Stimulated activated naive CD8-positive, alpha-beta T cell treated with anti-CD3 and anti-CD28 coated beads, Interleukin-15, amount 100 ng/mL, for 72 hours (primary cell): ENCODE measurements at places on chromosomes 6 and 20.

DNA sequence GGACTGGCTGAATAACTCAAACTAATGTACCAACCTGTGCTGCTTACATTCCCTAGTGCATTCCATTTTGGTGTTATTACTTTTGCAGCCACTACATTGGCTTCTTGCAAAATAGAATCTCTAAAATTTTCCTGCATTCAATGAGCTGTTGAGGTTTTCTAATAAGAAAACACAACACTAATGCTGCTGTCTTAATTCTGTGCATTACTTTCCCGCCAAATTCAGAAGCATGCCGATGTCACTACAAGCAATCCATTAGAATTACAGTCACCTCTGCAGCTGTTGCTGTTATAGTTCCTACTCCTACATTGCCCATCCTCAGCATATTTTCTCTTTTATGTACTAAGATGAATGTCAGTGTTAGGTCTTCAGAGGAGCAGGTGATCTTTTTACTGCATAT lies 359.5 kb downstream of the HACE1 start:
- no peak for DNase-seq

DNA sequence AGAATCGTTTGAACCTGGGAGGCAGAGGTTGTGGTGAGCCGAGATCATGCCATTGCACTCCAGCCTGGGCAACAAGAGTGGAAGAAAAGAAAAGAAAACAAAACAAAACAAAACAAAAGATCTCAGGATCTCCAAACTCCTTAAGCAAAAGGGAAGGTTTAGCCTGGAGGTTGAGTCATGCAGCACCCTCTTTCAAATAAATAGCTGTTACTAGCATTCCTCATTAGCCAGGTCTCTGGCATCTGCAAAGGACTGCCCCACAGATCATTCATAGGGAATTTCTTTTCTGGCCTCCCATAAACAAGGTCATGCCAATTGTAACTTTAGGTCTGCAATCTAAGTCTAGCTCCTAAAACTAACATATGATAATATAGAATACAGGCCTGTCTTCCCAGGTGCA lies 37.2 kb downstream of the EDN1 start:
- DNase-seq = no peak

DNA sequence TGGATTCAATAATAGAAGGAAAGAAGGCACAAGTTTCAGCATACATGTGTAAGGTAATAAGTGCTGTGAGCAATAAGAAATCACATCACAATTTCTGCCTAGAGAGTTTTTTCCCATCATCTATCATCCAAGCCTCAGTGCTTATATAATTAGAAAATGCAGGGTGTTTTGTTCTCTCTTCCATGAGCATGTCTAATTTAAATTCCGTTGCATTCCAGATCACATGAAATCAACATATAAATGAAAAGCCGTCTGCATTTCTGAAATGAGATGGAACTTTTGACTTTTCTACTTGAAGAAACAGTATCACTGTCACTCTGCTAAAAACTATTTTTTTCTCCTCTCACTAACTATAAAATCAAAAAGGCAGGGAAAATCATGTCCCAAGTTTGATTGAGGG lies 74.5 kb upstream of the CD2AP start:
- DNase-seq = no peak

DNA sequence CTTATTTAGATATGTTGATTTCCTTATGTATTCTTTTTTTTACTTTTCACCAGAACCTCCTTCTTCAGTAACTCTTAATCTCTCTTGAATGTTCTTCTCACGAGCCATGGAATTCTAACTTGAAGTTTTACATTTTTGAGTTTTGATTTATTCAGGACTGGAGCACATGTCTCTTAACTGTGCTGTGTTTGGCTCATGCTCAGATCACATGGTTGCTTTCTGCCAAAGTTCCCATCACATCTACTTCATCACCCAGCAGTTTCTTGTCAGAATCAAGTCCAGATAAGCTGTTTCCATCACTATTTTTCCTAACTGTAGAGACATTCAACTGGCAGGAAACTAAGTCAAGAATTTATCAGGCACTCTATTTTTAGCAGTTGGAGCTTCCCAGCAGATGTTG lies 31.7 kb downstream of the SLC35A1 start:
- DNase-seq = no peak

DNA sequence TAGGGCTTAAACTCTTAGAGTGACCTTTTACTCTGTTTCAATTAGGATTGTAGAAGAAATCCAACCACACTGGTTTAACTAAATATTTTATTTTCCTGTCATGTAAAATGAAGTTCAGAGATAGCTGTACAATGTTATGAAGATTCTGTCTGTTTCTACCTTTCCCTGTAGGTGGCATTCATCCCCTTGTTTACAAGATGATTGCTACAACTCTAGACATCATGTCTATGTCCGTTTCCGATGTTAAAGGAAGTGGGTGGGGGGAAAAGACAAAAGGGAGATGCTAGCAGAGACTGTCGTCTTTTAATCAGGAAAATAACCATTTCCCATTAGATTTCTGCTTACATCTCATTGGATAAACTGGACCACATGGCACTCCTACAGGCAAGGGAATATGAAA lies 30.9 kb upstream of the RIMS1 start:
- DNase-seq = no peak

GRCh38 chr6:126038234-126038633 lies 51.9 kb downstream of the TRMT11 start:
- DNase-seq = no peak
